ENCODE measurements at places on chromosomes 3 and 15. TPM values are rescaled to one million over a fixed set of nuclear protein-coding genes. Genes with fewer than 3 reads are reported as not detected.
A peak's percentile ranks its signal among the peaks of the same experiment; 100 is the strongest.

Gene CMTM8
- 13.5 TPM for polyA plus RNA-seq

Gene IREB2
- polyA plus RNA-seq: 16.3 TPM

Gene DAZL
- not detected for polyA plus RNA-seq

Gene PIGZ
- polyA plus RNA-seq: 0.34 TPM

Gene NEDD4
- polyA plus RNA-seq: 10.0 TPM

Gene MAPK6
- 8.2 TPM for polyA plus RNA-seq

Gene GOLGA8O
- polyA plus RNA-seq: not detected

Gene LRRC49
- 0.34 TPM for polyA plus RNA-seq

Gene GRIP2
- not detected for polyA plus RNA-seq

Gene DGKG
- polyA plus RNA-seq: not detected

Gene CCR1
- 0.33 TPM for polyA plus RNA-seq

Gene ARGFX
- polyA plus RNA-seq: not detected

DNA sequence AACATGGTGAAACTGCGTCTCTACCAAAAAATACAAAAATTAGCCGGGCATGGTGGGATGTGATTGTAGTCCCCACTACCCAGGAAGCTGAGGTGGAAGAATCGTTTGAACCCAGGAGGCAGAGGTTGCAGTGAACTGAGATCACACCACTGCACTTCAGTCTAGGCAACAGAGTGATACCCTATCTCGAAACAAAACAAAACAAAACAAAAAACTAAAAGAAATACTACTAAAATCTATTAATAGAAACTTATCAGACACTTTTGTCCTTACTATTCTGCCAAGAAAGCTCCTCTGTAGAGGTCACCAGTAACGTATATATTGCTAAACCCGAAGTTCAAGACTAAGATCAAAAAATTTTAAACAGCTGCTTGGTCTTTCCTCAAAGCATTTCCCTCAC is 67.1 kb downstream of the SMARCC1 start:
- DNase-seq: no peak

- DNase-seq: no peak
Measured at GRCh38 chr15:73573037-73573436, 60.2 kb downstream of the NPTN start.

GRCh38 chr3:184578822-184579221 is 17.2 kb downstream of the EPHB3 start:
- DNase-seq: no peak

DNA sequence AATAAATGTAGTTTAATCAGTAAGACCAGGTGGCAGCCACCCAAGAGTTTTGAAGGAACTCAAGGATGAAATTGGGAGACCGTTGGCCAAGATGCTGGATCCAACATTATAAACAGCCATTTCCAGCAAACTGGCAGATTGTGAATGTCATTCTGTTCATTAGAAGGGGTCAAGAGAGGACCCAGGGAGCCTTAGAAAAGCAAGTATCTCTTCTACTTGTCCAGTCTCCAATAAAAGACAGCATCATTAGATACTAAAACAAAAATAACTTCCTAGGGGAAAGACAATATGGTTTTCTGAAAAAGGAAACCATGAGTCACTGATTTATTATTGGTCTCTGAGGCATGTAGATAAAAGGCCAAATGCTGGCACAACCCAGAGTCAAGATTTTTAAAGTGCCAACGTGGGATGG is 67.9 kb downstream of the GADL1 start:
- DNase-seq: no peak

DNA sequence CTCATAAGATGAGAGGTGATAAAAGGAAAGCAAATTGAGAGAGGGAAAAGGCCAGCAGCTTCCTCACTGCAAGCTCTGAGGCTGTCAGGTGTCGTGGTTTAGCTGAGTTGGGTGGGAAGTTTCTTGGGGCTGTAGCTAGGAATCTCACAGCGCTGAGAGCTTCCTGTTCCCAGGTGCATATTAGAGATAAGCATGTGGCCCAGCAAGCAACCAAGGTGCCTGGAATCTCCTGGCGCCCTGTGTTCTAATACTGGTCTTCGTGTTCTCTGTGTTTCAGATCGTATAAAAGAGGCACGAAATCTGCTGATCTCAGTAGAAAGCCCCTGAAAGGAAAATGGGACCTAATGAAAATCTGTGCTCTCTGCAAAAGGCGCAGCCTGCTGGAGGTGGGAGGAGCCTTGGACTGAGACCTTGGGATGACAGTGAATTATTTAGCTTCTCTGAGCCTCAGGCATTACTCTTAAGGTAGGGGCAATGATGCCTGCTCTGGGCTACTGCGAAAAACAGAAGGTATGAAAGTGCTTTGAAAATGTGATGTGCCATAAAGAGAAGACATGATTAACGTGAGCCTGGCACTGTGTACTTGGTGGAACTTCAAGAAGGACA is 499.9 kb downstream of the TBL1XR1 start:
- no peak for DNase-seq

- DNase-seq: no peak
Measured at GRCh38 chr3:61632568-61633175, 71.3 kb downstream of the PTPRG start.

DNA sequence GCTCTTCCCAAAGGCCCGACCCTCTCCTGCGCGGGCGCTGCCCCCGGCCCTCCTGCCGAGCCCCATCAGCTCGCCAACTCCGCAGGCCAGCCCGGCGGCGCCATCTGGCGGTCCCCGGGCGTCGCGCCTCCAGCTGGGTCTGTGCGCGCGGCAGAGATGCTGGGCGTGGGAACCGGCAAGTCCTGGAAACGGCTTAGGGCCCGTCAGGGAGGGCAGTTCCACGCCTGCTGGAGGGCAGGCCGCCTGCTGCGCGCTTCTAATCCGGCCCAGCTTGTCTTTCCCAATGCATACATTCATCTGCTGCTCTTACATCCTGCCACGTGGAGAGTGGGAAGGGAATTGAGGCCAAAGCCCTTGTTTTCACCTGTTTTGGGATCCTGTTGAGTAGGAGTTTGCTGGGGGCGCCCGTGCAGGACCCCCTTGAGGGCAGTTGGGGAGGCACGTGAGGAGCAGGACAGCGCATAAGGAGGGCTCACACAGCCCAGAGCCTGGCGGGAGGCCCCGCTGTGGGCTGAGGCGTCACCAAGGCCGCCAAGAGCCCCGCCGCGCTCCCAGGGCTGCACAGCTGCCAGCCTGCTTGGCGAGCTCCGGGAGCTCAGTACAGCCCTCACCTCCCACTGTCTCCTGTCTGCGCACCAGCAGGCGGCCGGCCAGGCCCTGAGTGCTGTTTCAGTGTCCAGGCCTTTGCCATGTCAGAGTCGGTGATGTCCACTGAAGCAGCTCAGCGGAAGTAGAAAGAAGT is 165.6 kb downstream of the NSMCE3 start:
- DNase-seq: peak; percentile 56

DNA sequence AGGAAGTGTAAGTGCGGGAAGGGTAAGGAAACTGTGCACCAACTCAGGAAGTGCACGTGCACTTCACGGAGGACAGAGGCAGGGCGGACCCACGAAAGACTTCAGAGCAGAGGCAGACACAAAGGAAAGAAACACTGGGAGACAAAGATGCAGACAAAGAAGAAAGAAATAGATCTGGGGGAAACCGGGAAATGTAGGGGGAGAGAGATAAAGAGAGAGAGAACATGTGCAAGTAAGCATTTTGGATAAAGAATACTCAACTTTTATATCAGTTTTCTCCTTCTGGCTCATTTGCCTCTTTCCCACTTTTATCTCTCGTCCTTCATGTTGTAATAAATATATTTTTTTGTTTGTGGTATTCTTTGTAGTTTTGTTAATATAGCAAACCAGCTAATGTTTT is 204.2 kb downstream of the WDR72 start:
- DNase-seq: no peak

DNA sequence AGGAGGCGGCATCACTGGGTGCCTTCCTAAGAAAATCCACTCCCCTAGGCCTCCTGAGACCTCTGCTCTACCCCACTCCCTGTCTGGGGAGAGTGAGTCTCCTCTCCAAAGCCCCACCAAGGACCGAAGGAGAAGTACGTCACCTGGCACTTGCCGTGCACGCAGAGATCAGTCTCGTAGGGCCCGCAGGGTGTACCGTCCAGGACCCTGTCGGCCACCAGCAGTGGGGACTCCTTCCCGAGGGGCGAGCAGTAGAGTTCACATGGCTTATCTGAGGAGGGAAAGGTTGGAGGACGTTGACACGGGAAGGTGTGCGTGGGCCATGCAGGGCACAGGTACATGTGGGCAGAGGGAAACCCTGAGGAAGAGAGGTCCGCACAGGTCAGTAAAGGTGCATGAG is 232.9 kb downstream of the ADAMTS17 start:
- DNase-seq: no peak

- DNase-seq: no peak
Measured at GRCh38 chr3:34056181-34056910, 257.9 kb downstream of the PDCD6IP start.

DNA sequence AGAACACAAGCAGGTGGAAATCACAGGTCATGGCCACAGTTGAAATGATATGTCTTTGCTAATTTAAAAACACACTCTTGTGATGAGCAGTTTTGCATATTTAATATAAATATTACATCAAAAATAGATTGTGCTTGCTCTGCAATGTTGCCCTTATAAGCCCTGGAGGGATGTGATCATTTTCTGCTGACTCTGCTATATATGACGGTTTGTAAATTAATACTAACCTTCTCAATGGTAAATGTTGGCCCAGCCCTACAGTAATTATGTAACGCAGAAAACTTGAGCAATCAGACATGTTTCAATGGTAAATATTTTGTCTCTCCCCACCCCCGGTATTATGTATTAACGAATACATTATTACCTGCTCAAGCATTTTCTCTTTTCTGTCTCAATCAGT is 359.5 kb upstream of the CNTN6 start:
- DNase-seq: no peak

DNA sequence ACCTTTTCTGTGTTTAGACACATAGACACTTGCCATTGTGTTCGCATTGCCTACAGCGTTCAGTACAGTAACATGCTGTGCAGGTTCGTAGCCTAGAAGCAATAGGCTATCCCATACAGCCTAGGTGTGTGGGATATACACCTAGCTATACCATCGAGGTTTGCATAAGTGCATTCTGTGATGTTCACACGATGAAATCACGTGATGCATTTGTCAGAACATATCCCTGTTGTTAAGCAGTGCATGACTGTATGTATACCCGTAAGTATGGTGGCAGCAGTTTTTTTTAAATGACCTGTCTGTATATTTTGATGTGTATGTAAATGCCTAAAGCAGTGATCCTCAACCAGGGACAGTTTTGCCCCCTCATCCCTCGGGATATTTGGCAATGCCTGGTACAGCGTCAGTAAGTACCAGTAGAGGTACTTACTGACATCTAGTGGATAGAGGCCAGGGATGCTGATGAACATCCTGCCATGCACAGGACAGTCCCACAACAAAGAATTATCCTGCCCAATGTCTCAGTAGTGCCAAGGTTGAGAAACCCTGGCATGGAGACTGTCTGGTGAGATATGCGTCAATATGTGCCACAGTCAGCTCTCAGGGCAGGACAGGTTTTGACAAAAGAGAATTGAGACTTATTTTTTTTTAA is 129.1 kb downstream of the HCN4 start:
- DNase-seq: no peak

GRCh38 chr3:161413127-161413854 is 42.0 kb upstream of the SPTSSB start:
- DNase-seq: no peak

DNA sequence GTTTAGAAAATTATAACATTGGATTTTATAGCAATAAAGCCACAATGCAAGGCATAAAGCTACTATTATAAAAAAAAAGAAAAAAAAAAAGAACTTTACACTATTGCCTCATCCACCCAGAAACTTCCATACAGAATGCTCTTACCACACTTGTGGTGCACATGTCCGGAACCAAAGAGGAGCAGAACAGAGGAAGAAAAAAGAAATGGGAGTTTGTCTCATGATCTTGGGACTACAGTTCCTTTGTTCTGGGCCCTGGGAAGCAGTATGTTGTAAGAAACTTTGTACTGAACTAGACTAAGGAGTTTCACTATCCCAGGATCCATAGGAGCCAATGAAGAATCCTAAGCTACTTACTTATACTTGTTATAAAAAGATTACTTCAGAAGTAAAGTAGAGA is 36.1 kb downstream of the FMN1 start:
- no peak for DNase-seq

GRCh38 chr3:47522082-47522987 is 8.8 kb upstream of the ELP6 start:
- peak; percentile 88 for DNase-seq

GRCh38 chr15:79357566-79357965 is 46.7 kb downstream of the TMED3 start:
- DNase-seq: no peak
